ENCODE measurements at places on chromosomes 3 and 15.

GRCh38 chr3:32438596-32439344 lies 47.1 kb downstream of the CMTM7 start:
- no peak overlapping the region for H3K4me3 ChIP-seq
- H3K4me1 ChIP-seq = no peaks in the 10 kb centered on the region
- H3K27me3 ChIP-seq = no peaks in the 10 kb centered on the region
- no peaks in the 10 kb centered on the region for H3K36me3 ChIP-seq
- H3K27ac ChIP-seq = no peak overlapping the region

- H3K27ac ChIP-seq = no peak overlapping the region
- H3K4me1 ChIP-seq = no peaks in the 10 kb centered on the region
- H3K4me3 ChIP-seq = no peak overlapping the region
- H3K27me3 ChIP-seq = no peaks in the 10 kb centered on the region
Observed at GRCh38 chr3:19967812-19968211, 20.9 kb downstream of the RAB5A start.

- DNase-seq = no peak
- no peak overlapping the region for H3K4me3 ChIP-seq
- no peaks in the 10 kb centered on the region for H3K27me3 ChIP-seq
- H3K27ac ChIP-seq = no peak overlapping the region
Observed at GRCh38 chr15:28881170-28881569, 4.6 kb upstream of the APBA2 start.

DNA sequence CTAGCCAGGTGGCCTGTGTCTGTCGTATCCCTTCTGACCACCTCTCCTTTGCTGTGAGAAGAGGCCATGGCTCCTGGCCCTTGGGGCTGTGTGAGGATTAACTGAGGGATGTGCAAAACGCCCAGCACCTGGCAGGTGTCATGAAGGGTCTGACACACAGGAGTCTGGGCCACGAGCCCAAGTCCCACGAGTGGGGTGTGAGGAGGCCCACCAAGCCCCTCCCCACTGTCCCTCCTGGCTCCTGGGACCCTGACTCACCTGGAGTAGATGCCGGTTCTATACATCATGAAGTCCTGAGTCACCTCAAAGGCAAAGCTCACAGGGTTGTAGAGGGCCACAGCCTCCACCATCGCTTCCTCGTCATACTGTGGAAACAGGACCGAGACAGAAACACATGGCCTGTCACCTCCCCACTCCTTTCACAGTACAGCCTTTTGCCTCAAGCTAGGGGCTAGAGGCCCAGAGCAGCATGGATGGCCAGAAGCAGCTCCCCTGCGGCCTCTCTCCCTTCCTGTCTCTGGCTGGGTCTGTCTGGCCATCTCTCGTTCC lies 19.7 kb downstream of the CTSH start:
- DNase-seq = no peak
- H3K4me3 ChIP-seq = no peak overlapping the region
- H3K4me1 ChIP-seq = no peaks in the 10 kb centered on the region
- no peak overlapping the region for H3K27ac ChIP-seq
- no peaks in the 10 kb centered on the region for H3K27me3 ChIP-seq

- H3K4me3 ChIP-seq = no peak overlapping the region
- no peaks in the 10 kb centered on the region for H3K4me1 ChIP-seq
- DNase-seq = no peak
- no peaks in the 10 kb centered on the region for H3K27me3 ChIP-seq
Observed at GRCh38 chr3:43369404-43370292, 83.3 kb downstream of the SNRK start.

DNA sequence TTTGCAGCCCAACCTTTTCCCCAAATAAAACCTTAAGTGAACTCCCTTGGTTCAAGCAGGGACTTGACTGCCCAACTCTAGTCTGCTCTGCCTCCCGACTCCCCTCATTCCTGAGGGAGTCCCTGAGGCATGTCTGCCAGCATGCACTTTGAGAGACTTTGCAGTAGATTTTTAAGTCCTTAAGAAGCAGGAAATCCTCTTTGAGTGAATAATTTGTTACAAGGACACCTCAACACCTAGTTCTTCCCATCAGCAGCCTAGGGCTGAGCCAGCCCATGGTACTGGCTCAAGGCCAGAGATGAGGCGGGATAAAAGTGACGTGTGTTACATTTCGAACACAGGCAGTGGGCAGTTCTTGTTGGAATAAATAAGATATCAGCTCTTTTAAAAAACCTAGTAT lies 204.3 kb upstream of the SLC2A2 start:
- H3K4me3 ChIP-seq = no peak overlapping the region
- no peak overlapping the region for H3K27ac ChIP-seq
- no peak for DNase-seq
- H3K36me3 ChIP-seq = no peaks in the 10 kb centered on the region

DNA sequence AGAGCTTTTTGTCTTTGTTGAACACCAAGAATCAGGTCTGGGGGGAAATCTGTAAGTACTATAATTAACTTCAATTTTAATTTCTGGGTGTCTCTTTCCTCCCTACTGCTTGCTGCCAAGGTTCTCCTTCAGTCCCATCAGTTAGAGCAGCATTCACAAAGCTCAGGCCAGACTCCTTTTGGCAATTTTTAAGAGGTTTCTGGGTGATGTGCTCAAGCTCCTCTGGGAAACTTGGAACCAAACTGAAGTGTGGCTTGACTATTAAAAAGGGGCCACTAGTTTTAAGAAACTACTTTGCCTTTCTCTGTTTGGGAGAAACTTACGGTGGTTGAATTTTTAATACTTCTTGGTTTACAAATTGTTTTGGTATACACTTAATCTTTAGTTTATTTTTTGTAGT lies 227.7 kb upstream of the SOX2 start:
- no peaks in the 10 kb centered on the region for H3K36me3 ChIP-seq
- DNase-seq = no peak
- no peak overlapping the region for H3K27ac ChIP-seq

DNA sequence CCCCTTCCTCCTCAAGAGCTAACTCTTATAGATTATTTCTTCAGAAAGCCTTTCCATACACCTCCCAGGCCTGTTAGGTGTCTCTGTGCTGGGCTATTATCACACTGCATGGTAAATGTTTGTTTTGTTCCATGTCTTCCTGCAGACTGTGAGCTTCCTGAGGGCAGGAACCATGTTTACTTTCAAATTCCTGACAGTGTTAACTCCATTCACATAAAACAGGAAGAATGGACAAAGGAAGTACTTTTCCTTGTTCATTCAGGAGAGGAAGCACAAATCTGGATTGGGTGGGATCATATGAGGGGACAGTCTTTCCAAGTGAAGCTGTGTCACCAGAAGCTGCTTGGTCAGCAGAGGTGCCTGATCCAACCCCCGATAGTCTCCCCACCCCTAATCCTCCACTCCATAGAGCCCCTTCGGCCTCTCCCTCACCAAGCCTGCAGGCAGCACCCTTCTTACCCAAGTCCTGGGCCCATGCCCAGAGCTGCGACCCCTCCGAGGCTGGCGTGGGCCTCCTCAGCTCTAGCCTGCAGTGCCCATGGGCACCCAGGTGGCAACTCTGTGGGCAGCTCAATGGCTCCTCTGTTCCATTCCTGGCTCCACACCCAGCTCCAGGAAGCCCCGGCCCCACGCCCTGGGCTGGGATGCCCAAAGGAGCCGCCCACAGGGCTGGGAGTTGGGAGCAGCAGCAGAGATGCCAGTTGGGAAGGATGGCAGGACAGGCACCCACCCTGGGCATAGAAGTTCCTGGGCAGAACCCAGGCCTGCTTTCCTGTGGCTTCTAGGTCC lies 6.9 kb downstream of the SHF start:
- no peak overlapping the region for H3K27ac ChIP-seq
- H3K4me1 ChIP-seq = no peaks in the 10 kb centered on the region
- no peaks in the 10 kb centered on the region for H3K36me3 ChIP-seq
- H3K27me3 ChIP-seq = no peaks in the 10 kb centered on the region

DNA sequence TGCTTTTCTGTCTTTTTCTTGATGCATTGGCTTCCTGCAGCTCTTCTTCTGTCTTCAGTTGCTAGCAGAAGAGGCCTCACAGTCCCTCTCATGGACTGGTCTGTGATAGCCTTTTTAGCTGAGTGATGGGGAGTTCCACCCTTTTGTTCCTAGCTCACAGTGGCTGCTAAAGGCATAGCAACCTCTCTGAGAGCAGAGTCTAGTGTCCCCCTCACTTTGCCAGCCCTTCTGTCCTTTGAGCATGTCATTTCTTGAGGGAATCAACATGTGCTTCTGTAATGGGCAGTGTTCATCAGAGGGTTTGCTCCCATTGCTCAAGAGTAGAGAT lies 44.4 kb downstream of the GAP43 start:
- no peaks in the 10 kb centered on the region for H3K36me3 ChIP-seq
- no peaks in the 10 kb centered on the region for H3K27me3 ChIP-seq
- DNase-seq = no peak
